ENCODE measurements at places on chromosomes 4 and X.

DNA sequence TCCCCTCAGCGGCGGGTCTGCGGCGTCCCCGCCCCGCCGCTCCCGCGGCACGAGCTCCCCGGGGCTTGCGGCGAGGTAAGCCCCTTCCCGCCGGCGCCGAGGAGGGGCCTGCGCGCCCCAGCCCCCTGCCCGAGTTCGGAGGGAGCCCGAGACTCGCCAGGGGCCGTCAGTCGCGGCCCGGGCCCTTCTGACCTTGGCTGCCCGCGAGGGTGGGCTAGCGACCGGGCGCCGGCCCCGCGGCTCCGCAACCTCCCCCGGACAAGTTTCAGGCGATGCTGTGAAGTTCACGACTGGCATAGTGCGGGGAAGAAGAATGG lies 554 bp downstream of the CDKL5 start:
- no peak for DNase-seq

GRCh38 chrX:136541294-136541693 lies 9.3 kb downstream of the VGLL1 start:
- no peak for DNase-seq

DNA sequence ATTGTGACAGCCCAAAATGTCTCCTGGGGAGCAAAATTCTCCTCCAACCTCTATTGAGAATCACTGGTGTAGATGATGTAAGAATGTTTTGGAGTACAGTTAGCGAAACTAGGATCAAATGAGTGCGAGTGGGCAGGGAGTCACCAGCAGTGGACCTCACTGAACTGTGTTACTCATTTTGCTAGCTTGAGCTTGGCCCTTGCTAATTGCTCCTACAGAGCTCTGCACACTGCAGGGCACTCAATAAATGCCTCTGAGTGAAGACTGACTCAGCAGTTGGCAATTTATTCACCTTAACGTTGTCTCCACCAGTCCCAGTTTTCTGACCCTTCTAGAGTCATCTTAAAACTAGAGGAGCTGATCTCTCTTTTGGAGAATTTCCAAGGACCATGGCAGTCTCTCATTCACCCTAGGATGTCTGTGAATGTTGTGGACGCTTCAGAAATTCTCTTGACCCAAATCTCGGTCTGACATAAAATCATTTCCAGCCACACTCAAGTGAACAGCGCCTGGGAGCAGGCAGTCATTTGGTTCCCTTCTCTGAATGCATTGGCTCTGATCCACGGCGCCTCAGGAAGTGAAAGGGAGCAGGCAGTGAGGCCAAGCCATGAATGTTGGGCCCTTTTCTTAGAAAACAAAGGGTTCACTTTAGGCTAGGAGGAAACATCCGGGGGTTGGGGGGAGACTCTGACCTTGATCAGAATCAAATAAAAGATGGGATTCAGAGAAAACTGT lies 148.1 kb downstream of the NWD2 start:
- DNase-seq, result no peak

DNA sequence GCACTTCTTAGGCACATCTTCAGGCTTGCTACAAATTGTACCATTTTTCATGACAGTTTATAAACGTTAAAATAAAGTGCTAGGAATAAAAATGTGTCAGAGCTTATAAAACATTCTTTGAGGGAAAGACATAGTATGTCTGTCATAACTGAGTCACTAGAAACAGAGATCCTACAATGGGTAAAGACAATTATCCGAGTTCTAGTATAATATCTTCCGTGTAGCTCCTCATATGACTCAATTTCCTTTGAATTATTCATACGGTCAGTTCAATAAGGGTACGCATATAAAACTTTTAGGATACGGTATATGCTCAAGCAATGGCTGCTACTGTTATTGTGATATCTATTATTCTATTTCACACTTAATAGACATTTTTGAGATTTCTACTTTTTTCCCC lies 349.1 kb downstream of the PCDH10 start:
- no peak for DNase-seq

DNA sequence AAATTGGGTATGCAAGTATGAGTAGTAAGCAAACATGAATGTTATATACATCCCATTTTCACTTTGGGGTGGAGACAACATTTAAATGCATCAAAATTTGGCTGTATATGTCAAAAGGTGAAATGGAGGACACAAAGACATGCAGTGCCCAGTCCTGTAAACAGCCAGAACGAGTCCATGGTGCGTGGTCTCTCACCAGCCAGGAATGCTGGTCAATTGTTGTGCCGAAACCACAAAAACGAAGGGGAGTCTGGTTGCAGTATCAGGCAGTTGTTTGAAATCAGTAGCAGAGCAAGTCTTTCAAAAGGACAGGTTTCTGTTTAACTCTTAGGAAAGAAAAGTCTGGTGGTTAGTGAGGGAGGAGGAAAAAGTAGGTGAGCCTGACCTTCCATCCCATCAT lies 22.3 kb upstream of the RNF150 start:
- DNase-seq, result no peak

DNA sequence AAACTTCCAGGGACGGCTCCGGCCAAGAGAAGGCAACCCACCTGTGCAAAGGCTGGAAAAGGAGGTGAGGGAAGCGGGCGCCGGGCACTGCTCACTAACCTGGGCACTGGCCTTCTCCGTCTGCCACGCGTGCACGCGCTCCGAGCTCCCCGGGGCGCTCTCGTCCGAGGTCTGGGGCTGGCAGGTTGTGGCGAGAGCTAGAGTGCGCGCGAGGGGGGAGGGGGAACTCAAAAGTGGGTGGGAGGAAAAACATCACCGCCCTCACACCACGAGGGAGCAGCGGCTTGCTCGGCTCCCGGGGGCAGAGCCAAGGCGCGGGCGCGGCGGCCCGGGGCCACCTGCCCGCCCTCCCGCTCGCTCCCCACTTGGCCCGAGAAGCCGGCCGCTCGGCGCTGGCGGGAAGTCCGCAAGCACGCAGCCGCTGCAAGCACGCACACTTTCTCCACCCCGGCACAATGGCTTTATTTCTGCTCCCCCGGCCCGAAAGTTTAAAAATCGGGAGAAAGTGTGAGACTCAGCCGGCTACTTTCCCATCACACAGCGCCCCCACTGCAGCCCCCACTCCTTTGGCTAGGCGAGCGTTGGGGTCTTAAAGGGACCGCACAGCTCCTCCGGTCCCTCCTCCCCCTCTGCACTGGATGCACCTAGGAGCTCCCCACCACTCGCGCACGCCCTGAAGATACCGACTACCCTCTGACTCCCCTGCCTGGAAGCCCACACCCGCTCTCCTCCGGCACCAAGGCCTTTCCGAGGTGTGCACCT lies at the start of gene CHRDL1:
CHRDL1 (minus strand) TSS at position 173 of the 762 bp plus-strand sequence. CDS start 3,636 bp downstream, outside the sequence.
- DNase-seq, result peak; percentile 22

- peak; percentile 71 for DNase-seq
Measured at GRCh38 chrX:119067023-119067739, 5.6 kb upstream of the CT47C1 start.

- DNase-seq, result no peak
Measured at GRCh38 chr4:150145090-150145945, 67.1 kb downstream of the DCLK2 start.

GRCh38 chrX:115650916-115651315 lies 89.9 kb downstream of the PLS3 start:
- peak; percentile 29 for DNase-seq

DNA sequence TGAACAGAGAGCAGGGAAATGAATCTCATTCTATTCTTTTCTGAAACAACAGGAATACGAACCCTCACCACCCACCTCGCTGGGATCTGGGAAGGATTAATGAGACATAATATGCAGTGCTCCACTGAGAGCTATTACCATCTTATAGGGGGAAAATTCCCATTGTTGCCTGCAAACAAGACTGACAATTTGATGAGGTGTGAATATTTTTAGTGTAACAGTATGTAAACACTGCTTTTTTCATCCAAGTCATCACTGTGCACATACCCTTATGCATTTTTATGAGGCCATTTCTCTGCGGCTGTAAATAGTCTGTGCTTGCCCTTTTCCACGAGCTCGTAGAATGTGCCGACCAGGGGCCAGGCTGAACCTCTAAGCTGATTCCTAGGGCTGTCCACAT lies 285.6 kb upstream of the CPEB2 start:
- DNase-seq, result no peak

- no peak for DNase-seq
Measured at GRCh38 chr4:103156106-103156505, 42.0 kb downstream of the CENPE start.

DNA sequence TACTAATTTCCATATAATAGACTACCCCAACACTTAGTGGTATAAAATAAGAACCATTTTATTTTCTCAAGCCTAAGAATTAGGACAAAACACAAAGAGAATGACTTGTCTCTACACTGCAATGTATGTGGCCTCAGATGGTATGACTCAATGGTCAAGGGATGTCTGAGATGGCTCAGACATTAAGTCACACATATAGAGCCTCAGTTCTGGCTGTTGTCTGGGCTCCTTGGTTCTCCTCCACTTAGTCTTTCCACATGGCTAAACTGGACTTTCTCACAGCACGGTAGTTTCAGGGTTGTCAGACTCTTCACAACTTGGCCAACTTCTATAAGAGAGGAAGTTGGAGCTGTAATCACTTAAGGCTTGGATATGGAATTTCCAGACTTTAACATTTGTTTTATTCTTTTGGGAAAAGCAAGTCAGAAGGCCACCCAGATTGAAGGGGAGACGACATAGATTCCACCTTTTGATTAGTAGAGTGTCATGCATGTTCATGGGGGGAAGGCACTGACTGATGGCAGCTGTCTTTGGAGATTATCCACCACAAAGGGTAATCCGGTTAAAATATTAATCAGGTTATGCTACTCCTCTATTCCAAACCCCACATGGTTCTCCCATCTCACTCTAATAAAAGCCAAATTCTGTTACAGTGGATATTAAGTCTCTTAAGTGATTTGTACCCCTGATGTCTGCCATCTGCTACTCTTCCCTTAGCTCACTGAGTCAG lies 9.4 kb downstream of the IL15 start:
- peak; percentile 53 for DNase-seq

DNA sequence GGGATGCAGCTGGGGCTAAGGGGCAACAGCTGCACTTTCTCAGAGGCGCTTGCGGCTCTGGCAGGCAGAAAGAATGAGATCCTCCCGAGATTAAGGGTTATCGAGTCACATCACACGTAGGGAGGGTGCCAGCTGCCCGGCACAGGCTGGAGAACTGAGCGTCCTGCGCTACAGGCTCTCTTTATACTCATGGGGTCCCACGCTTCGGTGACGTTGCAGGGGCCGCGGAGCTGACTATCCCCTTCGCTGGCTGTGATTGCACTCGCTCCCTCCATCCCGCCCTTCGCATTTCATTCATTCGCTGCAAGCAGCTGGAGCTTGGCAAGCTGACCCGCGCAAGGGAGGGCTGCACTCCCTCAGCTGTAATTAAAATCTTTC lies at the start of gene TACR3:
TACR3 (minus strand) TSS at position 156 of the 378 bp plus-strand sequence. CDS start 310 bp downstream, outside the sequence.
- DNase-seq, result no peak

DNA sequence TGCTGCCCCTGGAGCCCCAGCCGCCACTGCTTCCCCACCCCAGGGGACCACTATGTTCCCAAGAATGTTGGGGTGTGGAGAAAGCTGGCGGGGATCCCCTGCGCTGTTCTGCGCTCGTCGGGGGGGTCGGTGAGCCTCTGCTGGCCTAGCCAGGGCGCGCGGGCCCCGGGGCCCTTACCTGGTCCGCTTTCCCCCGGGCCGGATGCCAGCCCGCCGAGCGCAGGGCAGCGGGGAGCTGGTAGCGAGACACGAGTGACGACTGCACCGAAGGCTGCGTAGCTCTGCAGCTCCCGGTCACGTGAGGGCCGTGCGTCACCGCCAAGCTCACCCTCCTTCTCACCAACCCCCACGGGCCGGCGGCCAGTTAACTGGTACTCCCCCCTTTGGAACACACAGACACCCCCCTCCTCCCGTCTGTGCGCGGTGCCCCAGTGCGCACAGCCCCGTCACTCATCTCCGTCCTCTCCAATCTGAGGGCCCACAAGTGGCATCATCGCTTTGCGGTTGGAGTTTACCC lies at the start of gene BEX1:
BEX1 (minus strand) TSS at position 254 of the 517 bp plus-strand sequence. CDS start 897 bp downstream, outside the sequence.
- DNase-seq, result no peak

GRCh38 chr4:164946810-164947209 lies 30.6 kb downstream of the TRIM61 start:
- no peak for DNase-seq

DNA sequence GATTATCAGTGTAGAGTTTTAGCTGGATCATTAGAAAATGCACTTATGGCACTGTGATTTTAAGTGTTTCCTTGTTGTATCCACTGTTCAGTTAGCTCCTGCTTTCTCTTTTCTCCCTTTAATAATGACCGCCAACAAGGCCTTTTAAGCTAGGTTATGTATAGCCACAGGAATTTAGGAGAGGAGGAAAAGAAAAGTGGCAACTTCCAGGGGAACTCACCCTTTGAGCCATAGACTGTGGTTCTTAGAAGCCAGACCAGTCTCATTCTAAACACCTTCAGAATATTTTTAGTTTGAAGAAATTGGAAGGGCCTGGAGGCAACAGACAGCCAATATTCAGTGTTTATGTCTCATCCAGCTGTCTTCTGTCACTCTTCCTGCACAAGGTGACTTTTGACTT lies 6.1 kb downstream of the FGF2 start:
- no peak for DNase-seq

- DNase-seq, result no peak
Measured at GRCh38 chr4:110216129-110216528, 17.7 kb upstream of the ELOVL6 start.

DNA sequence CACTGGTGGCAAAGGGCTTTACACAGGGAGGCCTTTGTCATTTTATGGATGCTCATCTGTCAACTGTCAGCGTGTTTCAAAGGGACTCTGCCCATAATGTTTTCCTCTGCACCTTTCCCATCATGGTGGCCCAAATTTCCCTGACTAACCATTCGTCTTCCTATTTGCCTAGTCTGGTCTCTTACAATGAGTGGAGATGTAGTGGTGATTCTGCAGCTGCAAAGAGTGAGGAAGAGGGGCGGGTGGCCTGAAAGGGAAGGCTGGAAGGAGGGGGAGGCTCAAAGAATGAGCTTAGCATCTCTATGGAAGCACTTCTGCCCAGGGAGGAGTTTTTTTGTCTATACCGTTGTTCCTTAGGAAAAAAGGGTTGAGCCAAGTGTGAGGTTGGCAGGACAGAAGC lies 447.5 kb downstream of the NKX6-1 start:
- no peak for DNase-seq

- no peak for DNase-seq
Measured at GRCh38 chrX:12526306-12526705, 264.9 kb upstream of the PRPS2 start.

GRCh38 chr4:16804581-16804980 lies 93.9 kb downstream of the LDB2 start:
- no peak for DNase-seq

- no peak for DNase-seq
Measured at GRCh38 chr4:54386693-54387092, 157.6 kb downstream of the PDGFRA start.

DNA sequence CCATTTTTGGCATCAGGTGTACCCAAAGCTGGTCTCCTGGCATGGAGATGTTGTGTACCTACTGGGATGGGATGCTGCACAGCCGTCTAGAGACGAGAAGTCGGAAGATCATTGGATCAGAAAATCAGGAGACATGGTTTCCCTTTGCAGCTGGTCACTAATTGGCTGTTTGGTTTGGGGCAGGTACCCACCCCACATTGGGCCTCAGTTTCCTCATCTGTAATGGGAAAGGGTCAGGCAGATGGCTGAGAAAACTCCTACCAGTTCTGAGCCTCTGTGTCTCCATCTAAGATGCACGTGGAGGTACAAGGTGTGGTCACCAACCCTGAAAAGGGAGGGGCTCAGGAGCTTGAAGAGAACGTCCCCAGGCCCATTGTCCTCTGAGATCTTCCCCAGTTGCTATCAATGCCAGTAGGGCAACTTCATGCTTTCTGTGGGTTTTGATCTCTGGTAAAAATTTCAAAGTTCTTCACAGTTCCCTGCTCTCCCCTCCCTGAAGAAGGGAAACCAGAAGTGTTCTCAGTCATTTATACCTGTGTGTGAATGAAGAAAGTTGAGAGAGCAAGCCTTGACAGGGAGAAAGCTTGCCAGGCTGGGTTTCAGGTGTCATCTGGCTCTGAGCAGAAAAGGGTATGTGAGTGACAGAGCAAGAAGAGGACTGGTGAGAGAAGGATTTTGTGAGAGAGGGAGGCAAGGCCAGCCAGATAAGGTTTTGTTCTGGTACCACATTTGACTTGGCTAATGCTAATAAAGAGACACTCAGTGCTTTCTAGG lies 15.1 kb downstream of the TSC22D3 start:
- DNase-seq, result no peak

Measured in AG08396 (cell line).